Right ventricle myocardium superior (tissue), 1 donor: ENCODE measurements at places on chromosomes 2 and 18.

GRCh38 chr18:10726198-10727068 is 200.6 kb downstream of the NAPG start:
- DNase-seq, result no peak

DNA sequence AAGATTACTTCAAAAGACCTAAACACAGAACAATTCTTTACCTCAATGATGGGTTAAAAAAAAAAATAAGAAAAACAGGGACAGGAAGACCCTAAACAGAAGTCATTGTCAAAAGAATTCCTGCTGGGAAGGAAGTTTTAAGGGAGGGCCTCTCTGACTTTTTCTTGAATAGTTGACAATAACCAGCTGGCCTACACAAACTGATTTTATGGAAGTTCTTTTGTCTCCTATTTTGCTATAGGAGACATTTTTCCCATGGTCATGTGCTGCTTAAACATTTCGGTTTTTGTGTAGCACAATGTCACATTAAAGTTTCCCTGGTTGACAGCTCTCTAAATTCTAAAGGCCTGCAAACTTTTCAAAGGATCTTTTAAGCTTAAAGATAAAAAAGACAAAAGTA is 55.3 kb downstream of the RFTN2 start:
- no peak for DNase-seq

GRCh38 chr2:96174251-96175144 is 29.3 kb upstream of the DUSP2 start:
- DNase-seq, result peak; percentile 86

DNA sequence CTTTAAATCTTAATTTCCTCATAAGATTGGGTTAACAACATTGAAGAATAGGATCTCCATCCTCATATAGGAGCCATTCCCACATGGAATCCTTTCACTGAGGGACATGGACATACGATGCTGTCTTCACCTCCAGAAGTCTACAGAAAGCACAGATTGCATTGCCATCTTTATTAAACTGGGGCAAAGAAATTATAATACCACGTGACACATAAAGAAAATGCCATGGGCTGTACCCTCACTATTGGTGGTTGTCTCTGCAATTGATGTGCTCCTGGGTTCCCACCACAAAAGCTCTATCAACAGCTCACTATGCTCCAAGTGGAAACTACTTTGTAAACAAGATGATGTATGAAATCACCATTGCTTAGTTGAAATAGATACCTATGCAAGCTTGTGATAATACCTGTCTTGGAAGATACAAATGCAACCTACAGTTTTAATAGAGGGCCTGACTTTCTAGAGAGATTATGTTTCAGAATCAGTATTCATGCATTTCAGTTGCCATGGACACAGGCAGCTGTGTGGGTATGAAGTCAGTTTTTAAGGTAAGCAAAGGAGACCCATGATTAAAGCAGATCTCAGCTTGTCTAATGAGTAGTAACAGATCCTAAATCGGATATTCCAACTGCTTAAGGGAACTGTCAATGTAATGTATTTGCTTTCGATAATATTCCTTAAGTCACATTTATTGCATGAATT is 337.0 kb downstream of the RAD51AP2 start:
- DNase-seq, result no peak

DNA sequence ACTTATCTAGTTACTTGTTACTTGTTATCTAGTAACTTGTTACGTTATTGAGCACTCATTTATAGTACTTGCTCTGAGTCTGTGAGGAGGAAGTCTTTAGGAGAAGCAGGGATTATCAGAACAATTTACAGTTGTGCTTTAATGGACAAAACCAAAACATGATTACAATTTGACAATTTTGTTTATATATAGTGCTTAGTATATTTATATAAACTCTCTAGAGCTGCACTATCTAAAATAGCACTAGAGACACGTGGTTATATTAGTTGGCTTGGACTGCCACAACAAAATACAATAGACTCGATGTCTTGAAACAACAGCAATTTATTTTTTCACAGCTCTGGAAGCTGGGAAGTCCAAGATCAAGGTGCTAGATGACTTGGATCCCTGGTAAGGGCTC is 78.4 kb downstream of the BMPR2 start:
- DNase-seq, result no peak

GRCh38 chr2:197300139-197300538 is 10.4 kb downstream of the ANKRD44 start:
- DNase-seq, result no peak

GRCh38 chr2:78992451-78992806 is 33.1 kb upstream of the REG3G start:
- no peak for DNase-seq

- DNase-seq, result no peak
These were observed 260.4 kb upstream of the SIX3 start for GRCh38 chr2:44680983-44681531.

- peak; percentile 64 for DNase-seq
These were observed 25.3 kb upstream of the SMAD7 start for GRCh38 chr18:48975817-48976649.
